ENCODE measurements at places on chromosomes 5 and 9.
A peak's percentile ranks its signal among the peaks of the same experiment; 100 is the strongest.

GRCh38 chr9:111037708-111038330, 451 bp downstream of the LPAR1 start:
- DNase-seq = peak; percentile 30

GRCh38 chr9:35374910-35375309, 115.0 kb upstream of the RUSC2 start:
- DNase-seq = no peak

DNA sequence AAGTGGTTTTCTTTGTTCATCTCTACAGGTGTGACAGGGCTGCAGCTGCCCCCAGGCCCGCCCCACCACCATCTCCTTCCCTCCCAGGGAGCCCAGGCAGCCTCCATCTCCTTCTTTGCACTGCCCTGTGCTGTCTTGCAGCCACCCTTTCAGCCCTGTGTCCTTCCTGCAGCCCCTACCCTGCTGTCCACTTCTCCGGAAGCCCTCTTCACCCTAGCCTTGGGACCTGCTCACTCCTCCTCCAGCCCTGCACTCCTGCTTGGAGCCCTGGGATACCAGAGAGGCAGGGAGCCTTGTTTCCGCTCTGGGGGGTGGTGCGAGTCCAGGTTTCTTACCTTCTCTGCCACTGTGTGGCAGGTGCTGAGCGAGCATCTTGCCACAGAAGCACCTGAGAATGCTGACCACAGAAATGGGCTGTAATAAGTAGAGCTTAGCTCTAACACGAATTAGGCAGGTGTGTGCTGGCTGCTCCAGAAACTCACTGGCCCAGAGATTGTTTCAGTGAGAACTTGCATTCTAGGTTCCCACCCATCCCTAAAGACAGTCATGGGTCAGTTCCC, 51.3 kb upstream of the GADD45G start:
- no peak for DNase-seq

DNA sequence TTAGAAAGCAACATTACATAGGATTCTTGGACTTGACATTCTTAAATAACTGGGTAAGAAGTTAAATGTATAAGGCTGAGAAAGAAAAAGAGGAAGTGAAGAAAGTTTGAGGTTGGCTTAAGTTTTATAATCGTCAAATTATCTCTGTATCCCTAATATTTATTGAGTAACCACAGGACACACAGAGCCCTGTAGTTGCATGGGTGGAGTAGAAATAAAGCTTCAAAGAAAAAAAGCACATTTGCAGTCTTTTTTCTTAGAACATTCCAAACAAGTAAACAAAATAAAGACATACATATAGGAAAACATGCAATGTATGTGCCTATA, 137.0 kb downstream of the CCDC192 start:
- DNase-seq = no peak

- peak; percentile 41 for DNase-seq
These were observed 55.6 kb upstream of the TESK1 start for GRCh38 chr9:35549441-35549840.

DNA sequence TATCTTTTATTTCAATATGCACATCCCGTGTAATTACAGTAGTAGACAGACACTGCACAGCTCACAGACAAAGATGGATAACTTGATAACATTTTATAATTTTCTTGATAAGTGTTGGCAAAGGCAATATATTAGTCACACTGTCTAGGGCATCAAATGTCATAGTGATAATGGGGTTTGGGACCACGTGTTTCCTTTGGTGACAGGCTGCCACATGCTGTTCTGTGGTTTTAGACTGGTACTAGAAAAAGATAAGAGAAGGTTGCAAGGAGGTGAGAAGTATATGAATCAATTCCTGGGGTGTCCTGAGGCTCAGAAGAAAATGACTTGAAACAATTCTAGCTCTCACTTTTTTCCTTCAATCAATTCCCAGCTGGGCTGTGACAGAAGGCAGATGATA, 258.8 kb upstream of the CHD1 start:
- DNase-seq = no peak

Measured in fibroblast of mammary gland (primary cell).